Bronchial epithelial cell (primary cell): ENCODE measurements at places on chromosomes 3 and 15. TPM values are rescaled to one million over a fixed set of nuclear protein-coding genes. Genes with fewer than 3 reads are reported as not detected.
A peak's percentile ranks its signal among the peaks of the same experiment; 100 is the strongest.

The NR1I2 gene
- total RNA-seq, result not detected in 2 replicates

The LNP1 gene
- total RNA-seq, result 0.51 and 1.1 TPM in 2 replicates

- DNase-seq, result no peak
These were observed 107.0 kb downstream of the PTPRG start for GRCh38 chr3:61668317-61668864.

The ITIH1 gene
- total RNA-seq, result not detected in 2 replicates

The CCR2 gene
- 0.13 TPM in 1 of 2 replicates, not detected in the other for total RNA-seq

The BNIP2 gene
- 88.3 and 123 TPM in 2 replicates for total RNA-seq

The IGSF11 gene
- total RNA-seq, result 0.13 and 1.1 TPM in 2 replicates

The ACTC1 gene
- total RNA-seq, result not detected in 2 replicates

The CIP2A gene
- total RNA-seq, result 0.79 and 1.5 TPM in 2 replicates

DNA sequence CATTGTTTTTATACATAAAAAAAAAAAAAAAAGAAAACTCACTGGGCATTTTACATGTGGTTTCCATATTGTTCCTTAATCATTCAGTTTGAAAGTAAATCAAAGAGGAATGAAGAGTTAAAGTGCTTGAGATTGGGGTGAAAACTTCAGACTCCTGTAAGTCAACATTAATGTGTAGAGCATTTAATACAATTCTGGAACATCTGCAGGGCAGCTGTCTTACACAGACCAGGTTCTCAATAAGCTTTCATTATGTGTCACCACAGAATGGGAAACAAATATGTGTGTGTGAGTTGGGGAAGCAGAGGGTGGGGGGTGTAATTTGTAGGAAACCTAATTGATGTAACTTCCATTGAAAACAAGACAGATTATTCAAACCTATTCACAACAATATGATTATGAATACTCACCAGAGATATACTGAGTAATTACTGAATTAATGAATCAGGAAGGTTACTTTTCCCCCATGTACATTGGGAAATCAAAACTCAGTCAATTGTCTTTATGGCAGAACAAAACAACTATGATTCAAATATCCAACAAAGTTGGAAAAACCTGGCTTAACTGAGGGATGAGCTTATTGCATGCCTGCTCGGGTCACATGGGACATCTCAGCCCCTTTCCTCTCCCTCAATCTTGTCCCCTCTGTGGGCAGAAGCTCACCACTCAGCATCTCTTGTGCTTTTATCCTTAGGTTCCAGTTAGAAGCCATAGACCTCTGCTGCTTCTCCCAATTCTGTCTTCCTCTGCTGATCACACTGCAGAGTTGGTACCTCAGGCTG lies 281.2 kb upstream of the THBS1 start:
- DNase-seq, result no peak

DNA sequence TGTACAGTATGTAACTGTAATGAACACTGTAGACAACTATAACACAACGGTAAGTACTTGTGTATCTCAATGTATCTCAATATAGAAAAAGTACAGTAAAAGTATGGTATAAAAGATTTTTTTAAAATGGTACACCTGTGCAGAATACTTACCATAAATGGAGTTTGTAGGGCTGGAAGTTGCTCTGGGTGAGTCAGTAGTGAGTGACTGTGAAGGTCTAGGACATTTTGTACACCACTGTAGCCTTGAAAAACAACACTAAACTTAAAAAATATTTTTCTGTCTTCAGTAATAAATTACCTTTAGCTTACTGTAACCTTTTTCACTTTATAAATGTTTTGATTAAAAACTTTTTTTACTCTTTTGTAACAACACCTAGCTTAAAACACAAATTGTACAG lies 142.9 kb downstream of the ATG7 start:
- peak; percentile 18 for DNase-seq

GRCh38 chr3:20511863-20512505 lies 326.0 kb upstream of the SGO1 start:
- peak; percentile 61 for DNase-seq

The CLEC3B gene
- 0.13 TPM in 1 of 2 replicates, not detected in the other for total RNA-seq

The CELSR3 gene
- 1.0 and 1.1 TPM in 2 replicates for total RNA-seq

DNA sequence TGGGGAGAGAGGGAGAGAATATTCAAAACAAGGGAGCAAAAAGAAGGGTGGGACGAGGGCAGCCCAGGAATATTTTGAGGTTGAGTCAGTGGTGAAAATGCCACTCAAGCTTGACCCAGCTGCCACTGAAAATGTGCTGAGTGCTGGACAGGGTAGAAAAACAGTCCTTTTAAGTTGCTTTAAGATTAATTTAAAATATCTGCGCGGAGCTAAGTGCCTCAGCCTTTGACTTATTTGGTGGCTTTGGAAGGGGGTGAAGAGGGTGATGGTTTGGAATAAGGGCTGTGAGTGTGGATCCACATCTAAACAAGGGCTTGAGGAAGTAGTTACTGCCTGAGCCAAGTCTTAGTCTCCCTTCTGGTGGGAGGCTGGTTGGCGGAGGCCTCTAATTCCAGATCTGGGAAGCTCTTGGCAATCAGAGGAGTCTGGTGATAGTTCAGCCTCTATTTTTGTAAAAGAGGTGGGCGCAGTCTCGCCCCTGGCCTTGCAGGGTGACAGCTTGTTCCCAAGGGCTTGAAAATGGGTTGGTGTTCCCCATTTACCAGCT lies 280.8 kb upstream of the ROPN1 start:
- no peak for DNase-seq

The LYZL4 gene
- total RNA-seq, result not detected in 2 replicates

The XCR1 gene
- under 0.01 TPM in 1 of 2 replicates, not detected in the other for total RNA-seq

DNA sequence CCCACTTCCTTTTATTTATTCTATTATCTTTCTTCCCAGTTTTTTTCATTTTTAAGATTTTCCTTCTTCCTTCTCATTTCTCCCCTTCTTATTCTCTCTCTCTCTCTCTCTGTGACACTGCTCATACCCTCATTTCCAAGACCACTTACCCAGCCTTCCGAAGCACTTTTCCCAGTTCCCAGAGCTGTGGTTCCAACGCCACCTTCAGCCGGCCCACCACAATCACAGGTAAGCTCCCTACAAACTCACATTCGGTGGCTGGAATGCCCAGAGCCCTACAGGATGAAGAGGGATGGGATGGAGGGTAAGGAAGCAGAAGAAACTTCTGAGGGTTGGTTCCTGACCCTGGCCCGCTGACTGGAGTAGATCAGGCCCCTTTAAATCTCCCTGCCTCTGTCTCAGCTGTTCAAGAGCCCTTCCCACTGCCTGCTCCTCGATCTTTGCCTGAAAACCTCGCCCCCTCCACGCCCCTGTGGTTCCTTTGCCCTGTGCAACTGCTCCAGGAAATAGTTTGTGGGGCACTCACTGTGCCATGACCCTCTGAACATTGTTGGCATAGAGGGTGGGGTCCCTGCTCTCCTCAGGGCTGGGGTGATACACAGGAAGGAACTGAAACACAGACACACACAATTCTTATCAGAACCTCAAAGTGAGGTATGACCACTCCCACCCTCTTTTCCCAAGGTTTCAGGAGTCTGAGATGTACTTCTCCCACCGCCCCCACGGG lies 4.8 kb downstream of the LPCAT4 start:
- no peak for DNase-seq

GRCh38 chr3:191301017-191301416 lies 28.2 kb upstream of the CCDC50 start:
- DNase-seq, result no peak

The CSPG5 gene
- 0.26 and 0.90 TPM in 2 replicates for total RNA-seq

- no peak for DNase-seq
These were observed 48.1 kb upstream of the FLNB start for GRCh38 chr3:57960174-57960505.

DNA sequence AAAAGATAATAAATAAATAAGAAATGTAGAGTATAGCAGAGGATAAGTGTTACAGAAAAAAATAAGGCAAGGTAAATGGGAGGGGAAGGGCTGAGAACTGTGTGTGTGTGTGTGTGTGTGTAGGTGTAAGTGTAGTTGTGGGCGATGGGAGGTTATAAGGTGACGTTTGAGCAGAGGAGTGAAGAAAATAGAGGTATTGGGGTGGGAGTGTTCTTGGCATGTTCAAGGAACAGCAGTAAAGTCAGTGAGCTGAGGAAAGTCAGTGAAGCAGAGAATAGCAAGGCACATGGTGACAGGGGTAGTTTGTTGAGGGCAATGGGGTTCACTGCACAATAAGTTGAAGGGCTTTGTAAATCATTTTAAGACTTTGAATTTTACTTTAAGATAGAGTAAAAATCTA lies 30.9 kb upstream of the ZNF148 start:
- no peak for DNase-seq

GRCh38 chr3:2661078-2661477 lies 449.1 kb downstream of the IL5RA start:
- DNase-seq, result no peak

The GOLGA8N gene
- total RNA-seq, result 1.6 and 5.2 TPM in 2 replicates

DNA sequence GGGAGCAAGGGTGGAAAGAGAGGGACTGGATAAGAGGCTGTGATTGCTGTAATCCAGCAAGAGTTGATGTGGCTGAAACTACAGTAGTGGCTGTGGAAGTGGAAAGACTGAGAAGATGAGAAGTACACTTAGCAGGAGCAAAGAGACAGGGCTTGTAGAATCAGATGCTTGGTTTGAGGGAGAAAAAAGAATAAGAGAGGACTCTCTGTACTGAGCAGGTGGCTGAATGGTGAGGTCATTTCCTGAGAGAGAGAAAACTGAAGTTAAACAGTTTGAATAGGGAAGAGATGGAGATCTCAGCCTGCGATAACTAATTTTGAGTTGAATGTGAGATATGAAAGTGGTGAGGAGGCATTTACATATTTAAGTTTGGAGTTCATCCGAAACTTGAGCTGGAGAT lies 95.8 kb upstream of the SLC25A36 start:
- DNase-seq, result no peak

DNA sequence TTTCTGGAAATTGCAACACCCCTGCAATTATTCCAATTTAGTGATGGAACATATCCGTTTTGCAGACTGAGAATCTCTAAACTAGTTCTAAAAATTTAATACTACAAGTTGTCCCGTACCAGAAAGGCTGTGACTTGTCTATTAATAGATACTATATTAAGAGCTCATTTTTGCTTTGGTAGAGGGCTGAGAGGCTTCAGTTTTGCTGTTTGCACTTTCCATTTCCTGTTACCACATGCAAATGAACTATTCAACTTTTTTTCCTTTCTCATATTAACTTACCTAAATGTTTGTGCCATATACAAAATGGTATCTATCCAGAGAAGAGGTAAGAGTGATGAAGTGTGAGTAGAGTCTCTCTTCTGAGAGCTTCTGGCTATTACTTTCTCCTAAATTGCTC lies 101.5 kb upstream of the CRBN start:
- no peak for DNase-seq

GRCh38 chr3:69986419-69986818 lies 13.1 kb upstream of the SAMMSON start:
- no peak for DNase-seq

DNA sequence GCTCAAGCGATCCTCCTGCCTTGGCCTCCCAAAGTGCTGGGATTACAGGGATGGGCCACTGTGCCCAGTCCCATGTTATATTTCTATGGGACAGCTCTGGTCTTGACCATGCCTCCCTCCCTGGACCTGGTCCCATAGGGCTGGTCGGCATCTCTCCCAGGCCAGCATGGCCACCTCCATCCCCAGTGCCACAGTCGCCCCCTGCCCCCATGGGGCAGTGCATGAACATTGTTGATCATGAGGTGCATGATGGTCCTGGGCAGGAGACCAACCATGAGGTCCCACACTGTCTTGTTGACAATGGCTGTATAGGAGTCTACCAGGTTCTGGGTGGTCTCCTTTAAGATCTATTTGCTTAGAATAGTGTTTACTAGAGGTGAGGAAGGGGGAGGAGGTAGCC lies 6.5 kb downstream of the RPS17 start:
- no peak for DNase-seq

The FEZF2 gene
- total RNA-seq, result not detected in 2 replicates

DNA sequence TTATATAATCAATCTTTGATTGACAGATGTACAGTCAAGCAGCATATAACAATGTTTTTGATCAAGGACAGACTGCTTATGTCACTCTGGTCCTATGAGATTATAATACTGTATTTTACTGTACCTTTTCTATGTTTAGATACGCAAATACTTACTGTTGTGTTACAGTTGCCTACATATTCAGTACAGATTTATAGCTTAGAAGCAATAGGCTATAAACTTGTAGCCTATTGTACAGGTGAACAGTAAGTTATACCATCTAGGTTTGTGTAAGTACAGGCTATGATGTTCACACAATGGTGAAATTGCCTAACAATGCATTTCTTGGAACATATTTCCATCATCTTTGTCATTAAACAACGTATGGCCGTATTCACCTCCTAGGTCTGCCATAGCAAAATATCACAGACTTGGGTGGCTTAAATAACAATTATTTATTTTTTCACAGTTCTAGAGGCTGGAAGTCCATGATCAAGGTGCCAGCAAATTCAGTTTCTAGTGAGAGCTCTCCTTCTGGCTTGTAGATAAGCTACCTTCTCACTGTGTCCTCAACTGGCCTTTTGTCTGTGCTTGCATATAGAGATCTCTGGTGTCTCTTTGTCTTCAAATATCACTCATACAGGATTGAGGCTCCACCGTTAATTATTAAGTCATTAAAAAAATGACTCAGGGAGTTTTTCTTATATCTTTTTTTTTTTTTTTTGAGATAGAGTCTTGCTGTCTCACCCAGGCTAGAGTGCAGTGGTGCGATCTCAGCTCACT lies 89.1 kb downstream of the EBLN2 start:
- no peak for DNase-seq

GRCh38 chr3:147216143-147216673 lies 190.1 kb downstream of the ZIC4 start:
- DNase-seq, result no peak

- DNase-seq, result no peak
These were observed 605.0 kb downstream of the NLGN1 start for GRCh38 chr3:174002543-174002942.

The GOLGA6L6 gene
- total RNA-seq, result not detected in 2 replicates

DNA sequence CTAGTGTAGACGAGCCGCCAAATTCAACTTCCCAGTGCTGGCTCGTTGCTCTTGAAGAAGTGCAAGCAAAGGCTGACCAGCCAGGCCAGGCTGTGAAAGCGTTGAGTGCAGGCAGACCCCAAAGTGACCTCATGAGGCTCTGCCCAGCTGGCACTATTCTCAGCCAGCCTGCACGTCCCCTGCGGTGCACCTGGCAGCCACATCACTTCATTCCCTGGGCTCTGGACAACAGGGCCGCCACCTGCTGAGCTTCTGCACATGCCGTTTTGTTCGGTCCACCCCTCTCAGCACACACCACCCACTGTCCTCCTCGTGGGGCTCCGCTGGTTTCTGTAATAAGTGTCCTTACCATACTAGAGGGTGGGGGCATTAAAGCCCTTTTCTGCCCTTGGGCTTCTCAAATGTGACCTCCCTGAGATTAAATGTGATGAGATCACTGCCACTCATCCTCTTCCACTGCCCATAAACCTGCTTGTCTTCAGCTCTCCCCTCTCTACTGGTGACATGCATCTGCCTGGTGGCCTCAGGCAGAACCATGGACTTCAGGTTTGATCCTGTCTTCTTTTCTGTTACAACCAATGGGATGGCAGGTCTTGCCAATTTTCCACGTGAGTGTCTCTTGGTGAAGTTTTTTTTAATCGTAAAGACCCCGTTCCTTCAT lies 6.1 kb downstream of the RASGRF1 start:
- no peak for DNase-seq

DNA sequence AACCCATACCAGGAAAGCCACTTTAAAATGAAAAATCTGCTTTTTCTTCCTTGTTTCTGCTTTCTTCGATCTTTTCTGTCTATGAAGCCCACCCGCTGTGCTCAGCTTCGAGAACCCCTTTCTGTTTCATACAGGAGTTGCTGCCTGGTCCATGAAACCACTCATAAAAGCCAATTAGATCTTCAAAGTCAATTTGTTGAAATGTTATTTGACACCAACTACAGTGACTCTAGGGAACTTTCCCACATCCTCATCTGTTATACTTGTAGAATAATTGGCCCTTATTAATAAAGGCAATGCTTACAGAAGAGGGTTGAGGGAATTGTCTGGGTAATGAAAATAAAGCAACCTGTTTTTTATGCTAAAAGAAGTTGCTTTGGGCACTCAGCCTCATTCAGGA lies 523.6 kb downstream of the OCA2 start:
- DNase-seq, result no peak
